Astrocyte (in vitro differentiated cells and primary cell): ENCODE measurements at places on chromosomes 7 and 10.

GRCh38 chr7:81488210-81488609 lies 281.6 kb downstream of the HGF start:
- no peaks in the 10 kb centered on the region for H3K4me1 ChIP-seq
- no peak for DNase-seq
- no peaks in the 10 kb centered on the region for H3K27me3 ChIP-seq
- H3K4me3 ChIP-seq = no peak overlapping the region
- H3K27ac ChIP-seq = no peak overlapping the region

GRCh38 chr7:78993341-78993740 lies 460.1 kb downstream of the MAGI2 start:
- DNase-seq = no peak
- H3K4me3 ChIP-seq = no peak overlapping the region
- H3K4me1 ChIP-seq = no peaks in the 10 kb centered on the region
- no peaks in the 10 kb centered on the region for H3K36me3 ChIP-seq

GRCh38 chr10:71028066-71028465 lies 139.7 kb upstream of the PCBD1 start:
- no peaks in the 10 kb centered on the region for H3K36me3 ChIP-seq
- H3K27me3 ChIP-seq = peaks cover 7% of the 10 kb centered on the region
- DNase-seq = no peak
- H3K4me1 ChIP-seq = no peaks in the 10 kb centered on the region
- no peak overlapping the region for H3K4me3 ChIP-seq

DNA sequence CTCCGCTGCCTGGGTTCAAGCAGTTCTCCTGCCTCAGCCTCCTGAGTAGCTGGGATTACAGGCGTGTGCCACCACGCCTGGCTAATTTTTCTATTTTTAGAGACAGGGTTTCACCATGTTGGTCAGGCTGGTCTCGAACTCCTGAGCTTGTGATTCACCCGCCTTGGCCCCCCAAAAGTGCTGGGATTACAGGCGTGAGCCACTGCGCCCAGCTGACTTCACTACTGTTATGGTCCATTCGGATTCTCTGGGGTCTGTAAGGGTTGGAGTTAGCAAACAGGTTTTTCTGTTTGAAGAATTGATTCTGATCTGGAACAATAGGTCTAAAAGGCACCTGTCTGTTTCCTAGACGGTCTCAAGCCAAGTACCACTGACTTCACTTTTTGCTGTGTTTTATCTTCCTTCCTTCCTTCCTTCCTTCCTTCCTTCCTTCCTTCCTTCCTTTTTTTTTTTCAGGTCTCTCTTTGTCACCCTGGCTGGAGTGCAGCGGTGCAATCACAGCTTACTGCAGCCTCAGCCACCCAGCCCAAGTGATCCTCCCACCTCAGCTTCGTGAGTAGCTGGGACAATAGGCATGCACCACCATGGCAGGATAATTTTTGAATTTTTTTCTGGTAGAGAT lies 192.2 kb downstream of the CAMK1D start:
- H3K27ac ChIP-seq = no peak overlapping the region
- no peaks in the 10 kb centered on the region for H3K36me3 ChIP-seq
- H3K27me3 ChIP-seq = no peaks in the 10 kb centered on the region

GRCh38 chr10:58400609-58401008 lies 15.4 kb downstream of the TFAM start:
- peak; percentile 23 for DNase-seq
- no peak overlapping the region for H3K4me3 ChIP-seq
- no peak overlapping the region for H3K27ac ChIP-seq
- H3K27me3 ChIP-seq = no peaks in the 10 kb centered on the region
- H3K4me1 ChIP-seq = peaks cover 3% of the 10 kb centered on the region

DNA sequence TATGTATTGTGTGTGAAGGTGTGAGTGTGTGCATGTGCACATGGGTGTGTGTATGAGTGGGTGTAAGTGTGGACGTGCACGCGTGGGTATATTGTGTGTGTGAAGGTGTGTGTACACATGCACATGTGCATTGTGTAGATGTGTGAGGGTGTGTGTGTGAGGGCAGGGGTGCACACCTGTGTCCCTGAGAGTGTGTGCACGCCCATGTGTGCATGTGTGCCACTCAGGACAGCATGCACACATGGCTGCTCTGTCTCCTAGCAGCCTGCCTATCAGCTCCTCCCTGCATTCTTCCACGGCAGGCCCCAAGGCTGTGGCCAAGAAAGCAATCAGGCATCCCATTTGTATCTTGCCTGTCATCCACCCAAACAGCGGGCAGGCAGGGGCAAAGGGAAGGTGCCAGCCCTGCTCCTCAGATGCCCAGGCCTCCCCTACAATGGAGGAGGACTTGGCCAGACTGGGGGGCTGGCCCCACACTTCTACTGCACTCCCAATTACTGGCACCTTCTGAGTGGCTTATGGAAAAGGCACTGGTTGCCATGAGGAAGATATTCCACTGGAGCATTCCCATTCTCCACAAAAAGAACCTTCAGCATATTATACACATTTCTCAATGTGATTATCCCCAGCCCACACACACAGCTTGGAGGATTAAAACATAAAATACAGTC lies 380.4 kb upstream of the ZMIZ1 start:
- DNase-seq = no peak
- peaks cover 6% of the 10 kb centered on the region for H3K4me1 ChIP-seq
- no peak overlapping the region for H3K27ac ChIP-seq
- no peak overlapping the region for H3K4me3 ChIP-seq

GRCh38 chr10:124928087-124928486 lies 13.8 kb upstream of the ZRANB1 start:
- H3K27me3 ChIP-seq = no peaks in the 10 kb centered on the region
- DNase-seq = no peak
- peaks cover 10% of the 10 kb centered on the region for H3K4me1 ChIP-seq
- H3K36me3 ChIP-seq = no peaks in the 10 kb centered on the region
- H3K27ac ChIP-seq = no peak overlapping the region

GRCh38 chr10:21513405-21513788 lies 12.1 kb downstream of the SKIDA1 start:
- no peak for DNase-seq
- no peaks in the 10 kb centered on the region for H3K36me3 ChIP-seq

DNA sequence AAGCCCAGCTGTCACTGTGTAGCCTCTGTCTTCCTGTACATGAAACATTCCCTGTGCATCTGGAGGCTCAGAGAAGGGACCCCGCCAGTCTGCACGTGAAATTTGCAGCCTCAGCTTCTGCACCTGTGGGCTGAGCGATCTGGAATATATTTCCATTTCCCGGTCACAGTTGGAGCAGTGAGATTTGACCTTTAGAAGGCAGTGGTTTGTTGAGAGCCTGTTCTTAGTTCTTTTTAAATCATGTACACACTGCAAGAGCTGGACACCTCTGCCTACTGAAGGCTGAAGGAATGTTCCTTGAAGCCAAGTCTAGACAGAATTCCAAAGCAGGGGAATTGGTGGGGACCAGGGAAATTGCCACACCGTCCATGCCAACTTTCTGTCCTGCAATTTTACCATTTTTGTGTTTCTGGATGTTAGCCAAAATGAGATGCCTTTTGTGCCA lies 706.6 kb downstream of the INHBA start:
- no peaks in the 10 kb centered on the region for H3K27me3 ChIP-seq
- H3K4me3 ChIP-seq = no peak overlapping the region
- no peaks in the 10 kb centered on the region for H3K36me3 ChIP-seq
- peak; percentile 41 for DNase-seq

GRCh38 chr7:139773371-139773770 lies 4.4 kb downstream of the HIPK2 start:
- no peak overlapping the region for H3K4me3 ChIP-seq
- H3K27me3 ChIP-seq = no peaks in the 10 kb centered on the region
- peaks cover 3% of the 10 kb centered on the region for H3K36me3 ChIP-seq
- peak overlapping the region; percentile 57 for H3K27ac ChIP-seq

- no peak overlapping the region for H3K27ac ChIP-seq
- H3K4me1 ChIP-seq = peaks cover 3% of the 10 kb centered on the region
- peaks cover 3% of the 10 kb centered on the region for H3K27me3 ChIP-seq
Measured at GRCh38 chr10:79049931-79050895, 18.6 kb upstream of the ZMIZ1 start.

DNA sequence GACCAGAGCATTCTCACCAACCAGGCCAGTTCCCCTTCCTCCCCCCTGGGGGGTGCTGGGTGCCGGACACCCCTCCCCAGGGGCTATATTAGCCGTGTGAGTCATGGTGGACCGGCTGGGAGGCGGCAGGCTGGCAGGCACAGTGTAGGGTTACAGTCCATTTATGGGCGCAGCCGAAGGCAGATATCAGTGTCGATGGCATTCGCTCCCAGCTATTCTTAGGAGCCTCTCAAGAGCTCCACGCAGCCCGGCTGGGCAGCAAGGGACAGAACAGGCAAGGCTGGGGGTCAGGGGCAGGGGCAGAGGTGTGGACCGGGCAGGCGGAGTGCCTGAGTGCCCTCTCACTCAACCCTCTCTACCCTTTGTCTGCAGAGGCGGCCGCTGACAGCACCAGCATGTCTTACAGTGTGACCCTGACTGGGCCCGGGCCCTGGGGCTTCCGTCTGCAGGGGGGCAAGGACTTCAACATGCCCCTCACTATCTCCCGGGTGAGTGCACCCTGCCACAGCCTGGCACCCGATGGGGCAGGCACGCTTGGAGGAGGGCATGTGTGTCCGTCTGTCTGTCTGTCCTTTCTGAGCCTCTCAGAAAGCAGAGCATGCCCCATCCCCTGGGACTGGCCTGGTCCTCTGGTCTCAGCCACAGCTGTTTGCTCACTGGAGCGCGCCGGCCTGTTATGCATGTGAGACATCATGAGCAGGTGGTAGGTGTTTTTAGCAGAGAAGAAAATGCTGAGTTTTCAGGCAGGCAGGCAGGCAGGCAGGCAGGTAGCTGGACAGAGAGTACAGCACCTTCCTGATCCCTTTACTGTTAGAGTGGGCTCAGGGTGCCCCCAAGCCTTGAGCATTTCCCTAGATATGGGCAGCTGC lies at the start of gene LDB3:
LDB3 (plus strand) TSS at position 215 of the 869 bp plus-strand sequence; CDS start at position 396, 181 bp downstream.
- peaks cover 17% of the 10 kb centered on the region for H3K4me1 ChIP-seq
- no peaks in the 10 kb centered on the region for H3K36me3 ChIP-seq
- no peaks in the 10 kb centered on the region for H3K27me3 ChIP-seq
- H3K27ac ChIP-seq = no peak within 1 kb of the TSS
- H3K4me3 ChIP-seq = peak within 1 kb of the TSS; percentile 3

- no peaks in the 10 kb centered on the region for H3K36me3 ChIP-seq
- no peaks in the 10 kb centered on the region for H3K4me1 ChIP-seq
- H3K4me3 ChIP-seq = no peak overlapping the region
- H3K27me3 ChIP-seq = no peaks in the 10 kb centered on the region
- no peak overlapping the region for H3K27ac ChIP-seq
Measured at GRCh38 chr7:30038196-30038980, 10.2 kb downstream of the PLEKHA8 start.

GRCh38 chr7:13414661-13415107 lies 574.8 kb downstream of the ETV1 start:
- H3K4me1 ChIP-seq = peaks cover 3% of the 10 kb centered on the region
- no peaks in the 10 kb centered on the region for H3K36me3 ChIP-seq
- peak; percentile 54 for DNase-seq
- no peak overlapping the region for H3K4me3 ChIP-seq
- H3K27ac ChIP-seq = no peak overlapping the region

DNA sequence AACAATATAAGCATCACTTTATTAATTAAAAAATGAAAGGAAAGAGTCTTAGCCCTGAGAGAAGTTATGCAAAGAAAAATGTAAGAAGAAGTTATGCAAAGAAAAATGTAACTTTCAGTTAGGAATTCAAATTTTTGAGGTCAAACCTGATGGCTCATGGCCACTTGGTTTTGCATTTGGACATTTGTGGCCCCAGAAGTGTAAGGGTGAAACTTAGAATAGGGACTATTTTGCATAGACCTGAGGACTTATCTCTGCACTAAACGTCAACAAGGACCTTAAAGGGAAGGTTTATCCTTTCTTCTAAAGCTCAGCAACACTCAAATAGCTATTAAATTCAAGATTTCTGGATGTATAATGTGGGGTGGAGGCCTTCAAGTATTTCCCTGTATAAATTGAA lies 724.5 kb upstream of the POT1 start:
- no peak overlapping the region for H3K4me3 ChIP-seq
- H3K4me1 ChIP-seq = no peaks in the 10 kb centered on the region
- H3K36me3 ChIP-seq = no peaks in the 10 kb centered on the region
- no peak overlapping the region for H3K27ac ChIP-seq
- no peaks in the 10 kb centered on the region for H3K27me3 ChIP-seq

DNA sequence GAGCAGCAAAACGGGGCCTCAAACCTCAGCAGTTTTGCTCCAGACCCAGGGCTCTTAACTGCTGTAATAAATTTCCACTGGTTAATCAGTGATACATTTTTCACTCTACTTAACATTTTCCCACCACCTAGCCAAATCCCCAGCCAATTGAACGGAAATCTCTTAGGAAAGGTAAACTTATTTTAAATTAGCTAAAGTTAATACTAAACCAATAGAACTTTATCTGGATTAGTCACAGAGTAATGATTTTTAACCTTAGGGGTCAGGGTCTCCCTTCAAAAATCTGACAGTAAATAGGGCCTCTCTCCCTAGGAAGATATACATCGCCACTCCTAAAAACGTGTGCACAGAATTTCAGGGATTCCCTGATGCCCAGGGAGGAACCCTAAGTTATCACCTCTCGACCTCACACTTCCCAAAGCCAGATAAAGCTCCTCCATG lies 87.4 kb upstream of the KMT2E start:
- no peak overlapping the region for H3K4me3 ChIP-seq
- peaks cover 6% of the 10 kb centered on the region for H3K4me1 ChIP-seq
- DNase-seq = no peak
- H3K27ac ChIP-seq = no peak overlapping the region
- no peaks in the 10 kb centered on the region for H3K36me3 ChIP-seq

- no peak overlapping the region for H3K4me3 ChIP-seq
- H3K36me3 ChIP-seq = no peaks in the 10 kb centered on the region
- no peaks in the 10 kb centered on the region for H3K4me1 ChIP-seq
- H3K27me3 ChIP-seq = peaks cover 22% of the 10 kb centered on the region
- H3K27ac ChIP-seq = no peak overlapping the region
Measured at GRCh38 chr7:131674131-131674530, 117.7 kb upstream of the PODXL start.

- H3K4me3 ChIP-seq = peak overlapping the region; percentile 49
- no peaks in the 10 kb centered on the region for H3K36me3 ChIP-seq
- peaks cover 8% of the 10 kb centered on the region for H3K4me1 ChIP-seq
- DNase-seq = no peak
- no peak overlapping the region for H3K27ac ChIP-seq
Measured at GRCh38 chr7:103445228-103446048, 569 bp downstream of the SLC26A5 start.
